ENCODE measurements at places on chromosomes 11 and 22.

GRCh38 chr11:70048279-70049024, 29.7 kb upstream of the ANO1 start:
- no peak for DNase-seq

- no peak for DNase-seq
These were observed 70.0 kb upstream of the IGLL5 start for GRCh38 chr22:22817468-22818201.

GRCh38 chr11:488062-488461, 19.0 kb downstream of the RNH1 start:
- DNase-seq: no peak

DNA sequence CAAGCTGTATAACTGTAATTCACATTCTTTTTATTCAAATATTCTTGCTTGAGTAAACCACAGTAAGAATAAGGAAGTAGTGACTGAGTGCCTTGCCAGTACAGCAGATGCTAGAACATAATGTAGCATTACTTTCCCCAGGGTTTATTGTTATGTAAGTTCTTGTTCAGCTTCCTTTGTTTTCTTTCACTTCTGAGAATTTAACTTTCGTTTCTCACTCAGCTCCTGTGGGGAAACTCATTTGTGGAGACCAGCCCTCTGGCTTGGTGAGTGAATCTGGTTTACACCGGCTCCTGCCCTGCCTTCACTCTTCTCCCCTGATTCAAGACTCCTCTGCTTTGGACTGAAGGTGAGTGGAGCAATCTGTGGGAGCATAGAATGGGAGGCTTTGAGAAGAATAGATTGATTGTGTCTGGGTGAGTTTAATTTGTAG, at the start of gene TRIM22:
TSS of gene TRIM22 (plus strand) at position 240 of the 433 bp plus-strand sequence. CDS start 6,443 bp downstream, outside the sequence.
- peak; percentile 17 for DNase-seq

GRCh38 chr11:12179531-12179930, 69.1 kb downstream of the MICAL2 start:
- DNase-seq: no peak

DNA sequence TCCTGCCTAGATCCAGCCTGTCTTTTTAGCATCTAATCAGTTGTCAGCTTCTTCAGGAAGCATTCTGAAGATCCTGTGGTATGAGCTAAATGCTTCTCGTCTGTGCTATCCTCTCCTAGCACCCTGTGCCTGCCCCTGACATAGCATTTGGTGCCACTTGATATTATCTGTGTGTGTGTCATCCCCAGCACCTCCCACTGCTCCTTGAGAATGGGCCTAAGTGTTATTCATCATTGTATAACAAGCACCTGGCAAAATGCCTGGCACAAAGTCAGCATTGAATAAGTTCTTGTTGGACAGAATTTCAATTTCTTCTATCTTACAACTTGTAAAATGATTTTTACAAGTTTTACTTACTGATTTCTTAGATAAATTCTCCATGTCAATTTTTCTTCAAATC, 28.1 kb upstream of the OLFML1 start:
- DNase-seq: no peak

- no peak for DNase-seq
These were observed 22.6 kb upstream of the PARVB start for GRCh38 chr22:44001521-44001920.

DNA sequence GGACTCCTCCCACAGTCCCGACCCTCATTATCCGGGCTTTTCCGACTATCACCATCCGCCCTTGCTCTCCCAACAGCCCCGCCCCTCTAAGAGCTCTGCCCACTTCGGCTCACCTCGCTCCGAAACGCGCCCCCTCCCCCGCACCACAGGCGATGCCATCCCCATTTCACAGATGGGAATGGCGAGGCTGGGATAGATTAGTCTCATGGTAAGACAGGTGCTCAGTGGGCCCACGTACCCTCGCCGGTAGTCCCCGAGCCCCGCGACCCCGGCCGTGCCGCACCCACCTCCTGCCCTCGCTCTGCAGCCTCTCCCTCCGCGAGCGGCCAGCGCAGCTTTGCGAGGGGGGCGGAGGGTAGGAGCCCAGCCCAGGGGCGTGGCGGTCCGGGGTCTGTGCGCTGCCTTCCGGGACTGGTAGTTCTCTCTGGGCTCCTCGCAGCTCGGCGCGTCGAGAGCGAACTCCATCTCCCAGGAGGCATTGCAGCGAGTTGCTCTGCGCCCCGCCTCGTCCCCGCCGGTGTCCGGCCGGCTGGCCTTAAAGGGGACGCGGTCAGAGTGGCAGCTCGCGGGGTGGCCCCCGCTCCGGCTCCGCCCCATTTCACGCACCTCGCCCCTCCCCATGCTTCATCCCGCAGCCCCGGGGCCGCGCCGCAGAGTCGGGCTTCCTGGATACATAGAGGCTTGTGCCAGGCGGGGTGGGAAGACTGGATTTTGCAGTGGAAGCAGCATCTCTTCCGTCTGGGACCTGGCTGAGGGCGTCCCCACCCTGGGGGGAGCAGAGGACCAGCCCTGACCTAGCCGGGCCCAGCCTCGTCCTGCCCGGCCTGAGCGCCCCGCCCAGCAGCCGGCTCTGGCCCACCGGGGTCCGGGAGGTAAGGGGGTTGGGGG, at the start of the genes KCTD21 and USP35:
TSS of gene KCTD21 (minus strand) at position 341 of the 888 bp plus-strand sequence. CDS start 14,072 bp downstream, outside the sequence.
TSS of gene USP35 (plus strand) at position 634 of the 888 bp plus-strand sequence. CDS start 7,327 bp downstream, outside the sequence.
- peak; percentile 96 for DNase-seq

GRCh38 chr11:120310870-120311269, 14.2 kb upstream of the TLCD5 start:
- DNase-seq: no peak

GRCh38 chr11:2924821-2925675, 4.2 kb downstream of the PHLDA2 start:
- DNase-seq: no peak

All from renal pelvis (tissue), 12 donors.